Urinary bladder (tissue), 4 donors: ENCODE measurements at places on chromosomes 6 and 20. TPM values are rescaled to one million over a fixed set of nuclear protein-coding genes. Genes with fewer than 3 reads are reported as not detected.

DNA sequence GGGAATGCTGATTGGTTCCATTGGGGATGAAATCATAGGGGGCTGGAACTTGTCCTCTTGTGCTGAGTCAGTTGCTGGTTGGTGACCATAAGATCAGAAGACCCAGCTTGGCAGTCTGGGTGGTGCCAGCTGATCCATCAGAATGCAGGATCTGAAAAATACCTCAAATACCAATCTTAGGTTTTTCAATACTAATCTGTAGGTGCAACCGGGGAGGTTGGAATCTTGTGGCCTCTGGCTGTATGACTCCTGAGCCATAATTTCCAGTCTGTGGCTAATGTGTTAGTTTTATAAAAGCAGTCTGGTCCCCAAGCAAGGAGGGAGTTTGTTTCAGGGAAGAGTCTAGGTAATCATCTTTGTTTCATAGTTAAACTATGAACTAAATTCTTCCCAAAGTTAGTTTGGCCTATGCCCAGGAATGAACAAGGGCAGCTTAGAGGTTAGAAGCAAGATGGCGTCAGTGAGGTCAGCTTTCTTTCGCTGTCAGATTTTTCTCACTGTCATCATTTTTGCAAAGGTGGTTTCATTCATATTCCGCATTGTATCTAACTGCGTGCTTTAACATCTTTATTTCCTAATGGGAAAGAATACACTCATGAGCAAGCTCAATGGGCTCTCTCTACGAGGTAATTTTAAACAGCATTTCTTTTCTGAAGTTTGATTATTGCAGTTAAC is 2.0 kb downstream of the ARMH2 start:
- no peak for DNase-seq

DNA sequence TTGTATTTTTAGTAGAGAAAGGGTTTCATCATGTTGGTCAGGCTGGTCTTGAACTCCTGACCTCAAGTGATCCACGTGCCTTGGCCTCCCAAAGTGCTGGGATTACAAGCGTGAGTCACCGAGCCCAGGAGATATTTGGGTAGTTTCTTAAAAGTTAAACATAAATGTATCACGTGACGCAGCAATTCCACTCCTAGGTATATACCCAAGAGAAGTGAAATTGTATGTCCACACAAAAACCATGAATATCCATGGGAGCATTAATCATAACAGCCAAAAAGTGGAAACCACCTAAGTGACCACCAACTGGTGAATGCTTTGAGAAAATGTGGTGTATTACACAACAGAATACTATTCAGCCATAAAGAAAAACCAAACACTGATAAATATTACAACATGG is 164.8 kb downstream of the MRPL14 start:
- DNase-seq = no peak

The IRF4 gene
- 0.30 TPM for polyA plus RNA-seq

The RIPPLY2 gene
- polyA plus RNA-seq = 2.5 TPM

GRCh38 chr6:13814938-13815575 is 700 bp upstream of the MCUR1 start:
- DNase-seq = no peak

The KHDC1L gene
- polyA plus RNA-seq = not detected

- no peak for DNase-seq
Measured at GRCh38 chr20:8132484-8133309, 631 bp downstream of the PLCB1 start.

- peak; percentile 57 for DNase-seq
Measured at GRCh38 chr20:58054780-58055373, 173.6 kb downstream of the ANKRD60 start.

DNA sequence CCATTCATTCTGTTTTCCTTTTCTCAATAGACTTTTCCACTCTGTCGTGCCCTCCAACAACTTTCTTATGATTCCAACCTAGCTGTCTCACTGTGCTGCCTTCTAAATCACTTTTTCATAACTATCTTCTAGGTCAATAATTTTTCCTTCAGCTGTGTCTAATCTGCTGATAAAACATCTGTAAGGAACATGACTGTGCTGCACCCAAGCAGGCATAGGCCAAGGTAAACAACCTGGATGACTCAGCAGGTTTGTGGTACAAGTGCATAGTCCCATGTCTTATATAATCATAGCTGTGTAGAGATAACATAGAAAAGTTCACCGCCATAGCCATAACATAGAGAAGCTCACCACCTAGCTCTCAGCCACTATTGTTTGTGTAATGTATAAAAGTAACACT is 332.3 kb downstream of the PLCB1 start:
- no peak for DNase-seq

GRCh38 chr6:47977314-47977713 is 133.7 kb downstream of the PTCHD4 start:
- no peak for DNase-seq

DNA sequence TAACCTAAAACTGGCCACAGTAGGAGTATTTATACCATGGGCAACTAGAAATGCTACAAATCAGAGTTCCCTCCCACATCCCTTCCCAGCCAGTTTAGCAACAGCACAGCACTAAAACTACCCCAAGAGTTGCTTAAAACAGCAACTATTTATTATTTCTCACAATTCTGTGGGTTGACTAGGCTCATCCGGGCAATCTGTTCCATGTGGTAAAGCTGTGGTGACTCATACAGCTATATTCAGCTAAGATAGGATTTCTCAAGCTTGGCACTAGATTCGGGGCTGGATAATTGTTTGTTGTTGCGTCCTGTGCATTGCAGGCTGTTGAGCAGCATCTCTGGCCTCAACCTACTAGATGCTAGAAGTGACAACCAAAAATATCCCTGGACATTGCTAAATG is 8.6 kb upstream of the HECA start:
- DNase-seq = no peak

- no peak for DNase-seq
Measured at GRCh38 chr6:47059216-47059885, 17.2 kb upstream of the ADGRF1 start.

The RIPK1 gene
- 22.4 TPM for polyA plus RNA-seq

DNA sequence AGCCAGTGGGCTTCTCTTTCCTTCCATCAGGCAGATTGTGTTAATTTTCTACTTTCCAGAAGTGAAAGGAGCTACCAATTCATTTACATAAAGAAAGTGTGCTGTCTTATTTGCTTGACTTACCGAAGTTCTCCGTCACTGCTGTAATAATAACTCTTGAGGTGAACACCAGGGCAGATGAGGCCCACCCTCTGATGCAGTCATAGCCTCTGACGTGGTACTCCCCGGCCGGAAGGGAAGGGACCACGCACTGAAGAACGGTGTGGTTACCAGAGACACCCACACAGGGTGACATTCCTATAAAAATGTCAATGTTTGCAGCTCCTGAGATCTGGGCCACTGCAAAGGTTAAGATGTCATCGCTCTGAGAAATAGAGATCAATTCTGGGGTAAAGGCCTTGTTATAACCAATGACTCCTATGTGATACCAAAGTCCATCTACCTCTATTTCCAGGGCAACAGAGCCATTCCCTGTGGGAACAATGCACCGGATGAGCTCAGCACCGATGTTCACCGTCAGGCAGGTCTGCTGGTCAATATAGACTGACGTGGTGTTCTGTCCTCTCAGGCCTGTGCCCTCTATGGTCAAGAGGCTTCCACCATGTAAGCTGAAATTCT is 62.9 kb downstream of the PKHD1 start:
- no peak for DNase-seq

DNA sequence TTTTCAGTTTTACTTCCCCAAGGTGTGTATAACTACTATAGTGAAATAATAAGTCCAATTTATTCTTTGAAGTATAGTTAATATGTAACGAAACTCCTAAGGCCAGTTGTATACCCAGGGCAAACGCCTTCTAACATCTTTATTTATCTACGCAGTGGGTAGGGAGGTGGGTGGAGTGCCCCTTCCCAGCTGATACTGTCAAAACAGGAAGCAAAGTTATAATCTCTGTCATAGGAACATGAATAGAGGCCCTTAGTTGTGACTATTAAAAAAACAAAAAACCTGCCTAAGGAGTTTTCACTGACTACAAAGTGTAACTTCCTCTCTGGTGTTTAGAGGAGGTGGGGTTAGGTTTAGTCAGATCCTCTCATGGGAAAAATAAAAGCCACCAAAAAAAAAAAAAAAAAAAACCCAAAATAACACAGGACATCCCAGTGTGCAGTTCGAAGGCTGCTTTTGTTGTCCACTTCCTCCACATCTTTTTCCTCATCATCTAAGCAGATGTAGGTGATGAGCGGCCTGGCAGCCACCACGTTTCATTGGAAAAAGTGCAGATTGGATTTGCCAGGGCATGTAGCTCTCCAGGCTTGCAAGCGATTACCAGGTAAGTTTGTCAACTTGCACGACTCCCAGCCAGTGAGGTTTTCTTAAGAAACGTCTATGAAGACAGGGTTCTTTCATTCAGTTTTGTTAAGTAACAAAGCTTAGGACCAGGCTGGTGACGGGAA is 58.7 kb downstream of the UTRN start:
- DNase-seq = no peak

The PGBD1 gene
- 4.7 TPM for polyA plus RNA-seq

GRCh38 chr6:121800047-121800446 is 364.6 kb downstream of the GJA1 start:
- no peak for DNase-seq

- DNase-seq = no peak
Measured at GRCh38 chr6:2877057-2877882, 25.8 kb downstream of the SERPINB9 start.

DNA sequence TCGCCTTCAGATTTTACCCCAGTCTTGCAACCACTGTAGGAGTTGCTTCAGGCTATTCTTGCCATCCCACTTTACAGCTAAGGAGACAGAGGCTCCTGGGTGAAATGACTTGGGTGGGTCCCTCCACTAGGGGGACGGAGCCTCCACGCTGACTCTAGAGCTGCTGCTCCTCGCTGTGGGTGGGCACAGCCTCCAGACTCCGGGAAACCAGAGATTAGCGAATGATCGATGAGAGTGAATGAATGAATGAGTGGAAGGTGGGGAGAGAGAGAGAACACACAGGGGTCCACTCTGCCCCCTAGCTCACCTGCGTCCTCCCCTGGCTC is 10.4 kb downstream of the ZBP1 start:
- DNase-seq = no peak

The TSPO2 gene
- polyA plus RNA-seq = not detected

- no peak for DNase-seq
Measured at GRCh38 chr6:7629321-7629720, 39.3 kb downstream of the SNRNP48 start.

The POM121L2 gene
- polyA plus RNA-seq = 0.03 TPM

The SYTL3 gene
- 6.3 TPM for polyA plus RNA-seq
